Psoas muscle (tissue), 8 donors: ENCODE measurements at places on chromosomes 1 and 21. TPM values are rescaled to one million over a fixed set of nuclear protein-coding genes. Genes with fewer than 3 reads are reported as not detected.
A peak's percentile ranks its signal among the peaks of the same experiment; 100 is the strongest.

DNA sequence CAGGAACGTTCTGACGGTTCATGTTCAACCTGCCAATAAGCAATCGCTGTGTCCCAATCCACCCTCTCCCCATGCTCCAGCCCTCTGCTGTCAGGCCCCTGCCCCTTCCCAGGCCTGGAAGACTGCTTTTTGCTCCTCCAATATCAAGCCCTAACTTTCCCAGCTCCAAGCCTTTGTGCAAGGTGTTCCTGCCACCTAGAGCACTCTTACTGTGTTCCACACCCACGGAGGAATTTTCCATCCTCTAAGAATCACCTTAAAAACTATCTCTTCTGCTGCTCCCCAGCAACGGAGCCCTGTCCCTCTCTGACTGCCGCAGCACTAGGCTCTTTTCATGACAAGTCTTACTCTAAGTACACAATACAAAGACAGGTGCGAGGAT is 657.9 kb downstream of the AJAP1 start:
- no peak for DNase-seq
- H3K36me3 ChIP-seq, result no peaks in the 10 kb centered on the region
- no peaks in the 10 kb centered on the region for H3K4me1 ChIP-seq
- no peak overlapping the region for H3K4me3 ChIP-seq
- H3K27ac ChIP-seq, result no peak overlapping the region

DNA sequence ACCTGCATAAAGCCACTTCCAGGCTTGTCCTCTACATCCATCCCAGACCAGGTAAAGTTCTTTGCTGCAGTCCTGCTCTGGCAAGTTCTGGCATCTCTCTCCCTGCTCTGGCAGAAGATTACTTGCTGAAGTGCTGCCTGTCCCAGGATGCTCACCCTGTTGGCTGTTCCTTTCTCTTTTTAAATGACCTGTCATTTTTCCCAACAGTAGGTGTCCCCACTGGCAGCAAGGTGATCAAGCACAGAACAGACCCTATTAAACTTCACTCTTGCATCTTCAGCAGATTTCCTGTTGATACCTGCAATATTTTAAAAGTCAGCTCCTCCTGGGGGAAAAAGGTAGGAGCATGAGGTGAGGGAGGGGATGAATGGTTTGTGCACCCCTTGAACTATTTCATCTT is 332.6 kb downstream of the PBX1 start:
- DNase-seq, result no peak
- no peaks in the 10 kb centered on the region for H3K27me3 ChIP-seq
- no peak overlapping the region for H3K27ac ChIP-seq
- no peaks in the 10 kb centered on the region for H3K4me1 ChIP-seq

Gene SPRR1A
- total RNA-seq, result not detected

DNA sequence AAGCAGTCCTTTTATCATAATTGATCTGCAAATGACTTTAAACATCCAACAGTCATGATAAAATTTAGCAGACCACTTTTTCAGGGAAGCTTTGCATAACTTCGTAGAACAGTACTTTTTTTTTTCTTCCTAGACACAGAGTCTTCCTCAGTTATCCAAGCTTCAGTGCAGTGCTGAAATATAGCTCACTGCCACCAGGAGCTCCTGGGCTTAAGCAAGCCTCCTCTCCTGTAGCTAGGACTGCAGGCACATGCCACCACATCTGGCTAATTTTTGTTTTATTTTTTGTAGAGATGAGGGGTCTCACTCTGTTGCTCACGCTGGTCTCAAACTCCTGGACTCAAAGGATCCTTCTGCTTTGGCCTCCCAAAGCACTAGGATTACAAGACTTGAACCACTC is 3.8 kb downstream of the F13B start:
- H3K4me3 ChIP-seq, result no peak overlapping the region
- H3K27ac ChIP-seq, result no peak overlapping the region
- no peaks in the 10 kb centered on the region for H3K36me3 ChIP-seq
- no peaks in the 10 kb centered on the region for H3K4me1 ChIP-seq
- no peaks in the 10 kb centered on the region for H3K27me3 ChIP-seq

GRCh38 chr1:30908696-30909364 is at the start of gene SDC3:
SDC3 (minus strand) TSS chr1:30908758; CDS start chr1:30908586, 172 bp downstream.
- no peak for DNase-seq
- no peaks in the 10 kb centered on the region for H3K36me3 ChIP-seq
- H3K4me3 ChIP-seq, result peak within 1 kb of the TSS; percentile 66

DNA sequence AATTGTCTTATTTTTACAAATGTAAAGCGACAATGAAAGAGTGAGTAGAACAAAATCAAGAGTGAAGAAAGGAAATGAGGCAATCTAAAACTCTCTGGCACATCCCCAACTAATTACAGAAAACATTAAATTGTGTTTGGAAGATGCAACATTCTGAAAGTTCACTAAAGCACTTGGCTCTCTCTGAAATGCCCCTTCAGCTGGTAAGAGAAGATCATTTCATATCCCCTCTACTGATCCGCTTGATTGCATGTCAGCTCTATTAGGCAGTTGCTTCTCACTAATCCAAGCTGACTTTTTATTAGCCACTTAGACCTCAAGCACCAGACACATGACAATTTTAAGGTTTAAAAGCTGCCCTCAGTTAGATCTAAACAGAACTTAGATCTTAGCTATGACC is 262.8 kb upstream of the PRMT6 start:
- H3K27me3 ChIP-seq, result no peaks in the 10 kb centered on the region
- no peaks in the 10 kb centered on the region for H3K36me3 ChIP-seq
- H3K4me1 ChIP-seq, result no peaks in the 10 kb centered on the region

Gene KRTAP12-2
- total RNA-seq, result not detected
